Osteoblast (primary cell): ENCODE measurements at places on chromosomes 4 and X. TPM values are rescaled to one million over a fixed set of nuclear protein-coding genes. Genes with fewer than 3 reads are reported as not detected.

KLF8 gene
- 1.1 and 1.8 TPM in 2 replicates for total RNA-seq

DNA sequence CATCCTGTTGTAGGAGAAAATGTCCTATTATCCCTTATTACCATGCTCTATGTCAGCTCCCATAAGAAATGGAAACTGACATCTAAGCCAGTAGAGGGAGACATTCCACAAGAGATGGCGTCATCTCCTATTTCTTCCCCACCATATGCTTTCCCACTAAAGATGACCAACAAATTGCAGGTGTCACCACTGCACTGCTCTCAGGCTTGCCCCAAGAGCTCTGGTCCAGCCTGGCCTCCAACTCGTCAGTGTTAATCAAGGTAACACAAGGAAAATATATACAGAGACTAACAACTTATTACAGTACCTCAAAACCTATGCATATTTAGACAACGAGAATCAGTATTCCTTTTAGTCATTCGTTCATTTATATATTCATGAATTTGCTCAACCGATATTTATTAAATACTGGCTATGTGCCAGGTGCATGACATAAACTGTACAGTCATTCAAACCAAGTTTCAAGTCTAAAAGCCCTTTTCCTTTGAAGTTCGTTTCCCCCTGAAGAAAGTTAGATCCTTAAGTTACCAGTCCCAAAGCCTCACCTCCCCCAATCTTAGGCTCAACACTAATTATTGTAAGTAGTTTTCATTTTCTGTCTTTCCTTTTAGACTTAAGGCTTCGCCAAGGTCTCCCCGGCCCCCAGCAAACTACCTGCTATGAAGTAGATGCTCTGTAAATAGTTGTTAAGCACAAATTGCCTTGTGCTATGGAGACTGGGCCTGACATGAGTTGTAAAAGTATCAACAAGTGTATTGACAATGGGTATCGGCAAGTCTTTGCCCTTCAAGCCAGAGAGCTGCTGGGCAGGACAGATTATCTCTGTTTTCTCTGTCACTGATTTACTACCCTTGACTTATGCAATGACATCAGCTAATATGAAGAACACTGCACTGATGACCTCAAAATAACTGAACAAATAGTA lies 3.1 kb upstream of the FGB start:
- peak; percentile 47 for DNase-seq

CYTL1 gene
- 0.36 and 15.3 TPM in 2 replicates for total RNA-seq

- DNase-seq: no peak
Observed at GRCh38 chr4:147244786-147245185, 236.1 kb upstream of the EDNRA start.

GRCh38 chr4:115365185-115365584 lies 251.8 kb upstream of the NDST4 start:
- DNase-seq: no peak

- peak; percentile 71 for DNase-seq
Observed at GRCh38 chr4:112563431-112564200, 47.6 kb upstream of the NEUROG2 start.

GRCh38 chrX:153463556-153463955 lies 6.8 kb downstream of the HAUS7 start:
- DNase-seq: no peak

DRP2 gene
- total RNA-seq: 0.59 and 0.72 TPM in 2 replicates

DNA sequence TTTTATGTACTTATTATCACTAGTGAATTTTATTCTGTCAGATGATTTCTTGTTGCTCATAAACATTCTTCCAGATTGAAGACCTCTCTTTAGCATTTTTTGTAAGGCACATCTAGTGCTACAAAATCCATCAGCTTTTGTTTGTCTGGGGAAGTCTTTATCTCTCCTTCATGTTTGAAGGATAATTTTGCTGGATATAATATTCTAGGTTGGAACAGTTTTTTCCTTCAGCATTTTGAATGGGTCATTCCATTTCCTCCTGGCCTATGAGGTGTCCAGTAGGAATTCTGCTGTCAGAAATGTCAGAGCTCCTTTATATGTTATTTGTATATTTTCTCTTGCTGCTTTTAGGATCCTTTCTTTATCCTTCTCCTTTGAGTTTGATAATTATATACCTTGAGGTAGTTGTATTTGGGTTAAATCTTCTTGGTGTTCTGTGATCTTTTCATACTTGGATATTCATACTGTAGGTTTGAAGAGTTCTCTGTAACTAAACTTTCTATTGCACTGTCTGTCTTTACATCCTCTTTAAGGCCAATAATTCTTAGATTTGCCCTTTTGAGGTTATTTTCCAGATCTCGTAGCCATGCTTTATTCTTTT lies 58.3 kb downstream of the PTPN13 start:
- no peak for DNase-seq

CRMP1 gene
- total RNA-seq: under 0.01 TPM in 2 replicates

GRCh38 chr4:151098979-151099228 lies 524 bp upstream of the RPS3A start:
- DNase-seq: no peak

DNA sequence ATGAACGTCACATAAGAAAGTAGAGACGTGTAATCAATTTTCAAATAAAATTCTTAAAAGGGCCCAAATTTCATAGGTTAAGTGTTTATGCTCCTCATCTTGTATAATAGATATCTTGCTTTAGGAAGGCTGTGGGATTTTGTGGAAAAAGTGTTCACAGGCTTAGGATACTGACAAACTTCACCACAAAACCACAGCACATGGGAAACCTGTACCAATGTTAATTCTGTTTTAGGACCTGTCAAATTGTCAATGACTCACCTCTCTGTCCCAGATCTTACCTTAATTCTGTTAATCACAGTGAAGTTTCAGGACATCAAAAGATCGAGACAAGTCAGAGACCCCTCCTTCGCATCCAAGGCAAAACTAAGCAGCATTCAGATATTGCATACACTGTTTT lies 24.2 kb downstream of the FGFBP1 start:
- DNase-seq: no peak

DNA sequence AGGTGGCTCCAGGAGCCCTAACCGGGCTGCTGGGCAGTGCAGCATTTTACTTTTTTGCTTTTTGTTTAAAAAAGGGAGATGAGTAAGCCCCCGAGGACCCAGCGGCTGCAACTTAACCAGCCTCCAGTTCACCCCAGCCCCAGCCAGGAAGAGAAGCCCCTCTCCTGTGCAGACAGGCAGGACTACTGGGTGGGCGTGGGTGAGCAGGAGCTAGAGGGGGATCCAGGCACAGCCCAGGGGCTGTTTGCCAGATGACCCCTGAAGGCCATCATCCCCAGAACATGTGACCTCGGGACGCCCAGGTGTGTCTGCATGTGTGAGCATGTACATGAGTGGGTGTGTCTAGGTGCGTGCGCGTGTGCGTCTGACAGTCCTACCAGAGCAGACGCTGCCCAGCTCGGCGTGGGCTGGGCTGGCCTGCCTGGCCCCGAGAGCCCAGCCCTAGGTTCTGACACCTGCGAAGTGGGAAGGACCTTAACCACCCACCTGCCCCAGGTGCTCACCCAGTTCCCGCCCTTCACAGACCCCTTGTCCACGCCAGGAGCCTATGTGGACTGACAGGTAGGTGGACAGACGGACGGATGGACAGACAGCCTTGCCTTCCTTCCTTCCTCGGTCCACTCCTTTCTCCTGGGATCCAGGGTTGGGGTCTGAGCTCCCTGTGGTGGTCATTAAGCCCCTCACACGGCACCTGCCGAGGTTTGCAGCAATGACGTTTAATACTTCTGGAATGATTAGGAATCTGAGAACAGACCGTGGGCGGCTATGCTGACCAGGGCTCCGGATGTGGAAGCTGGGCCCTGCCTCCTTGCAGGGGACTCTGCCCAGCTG lies 7.8 kb upstream of the HAUS3 start:
- DNase-seq: peak; percentile 59

GRCh38 chrX:37781814-37782213 lies 2.0 kb downstream of the CYBB start:
- DNase-seq: no peak

FAM236C gene
- not detected in 2 replicates for total RNA-seq

DNA sequence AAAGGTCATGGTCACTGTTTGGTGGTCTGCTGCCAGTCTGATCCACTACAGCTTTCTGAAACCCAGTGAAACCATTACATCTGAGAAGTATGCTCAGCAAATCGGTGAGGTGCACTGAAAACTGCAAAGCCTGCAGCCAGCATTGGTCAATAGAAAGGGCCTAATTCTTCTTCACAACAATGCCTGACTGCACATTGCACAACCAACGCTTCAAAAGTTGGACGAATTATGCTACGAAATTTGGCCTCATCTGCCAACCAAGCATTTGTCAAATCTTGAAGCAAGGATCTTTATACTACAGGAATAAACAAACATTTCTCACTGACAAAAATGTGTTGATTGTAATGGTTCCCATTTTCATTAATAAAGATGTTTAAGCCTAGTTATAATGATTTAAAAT lies 90.4 kb downstream of the EIF4E start:
- no peak for DNase-seq

FAM13A gene
- total RNA-seq: 18.6 and 18.8 TPM in 2 replicates

PLAC8 gene
- 0.59 and 0.72 TPM in 2 replicates for total RNA-seq

GRCh38 chrX:83004012-83004411 lies 504.1 kb upstream of the POU3F4 start:
- no peak for DNase-seq

- no peak for DNase-seq
Observed at GRCh38 chr4:67616478-67616877, 58.0 kb downstream of the STAP1 start.

HAND2 gene
- total RNA-seq: 1.8 and 3.8 TPM in 2 replicates

PSAPL1 gene
- total RNA-seq: not detected in 2 replicates

SMIM31 gene
- total RNA-seq: not detected in 2 replicates

MAML3 gene
- total RNA-seq: 0.59 and 0.72 TPM in 2 replicates

DNA sequence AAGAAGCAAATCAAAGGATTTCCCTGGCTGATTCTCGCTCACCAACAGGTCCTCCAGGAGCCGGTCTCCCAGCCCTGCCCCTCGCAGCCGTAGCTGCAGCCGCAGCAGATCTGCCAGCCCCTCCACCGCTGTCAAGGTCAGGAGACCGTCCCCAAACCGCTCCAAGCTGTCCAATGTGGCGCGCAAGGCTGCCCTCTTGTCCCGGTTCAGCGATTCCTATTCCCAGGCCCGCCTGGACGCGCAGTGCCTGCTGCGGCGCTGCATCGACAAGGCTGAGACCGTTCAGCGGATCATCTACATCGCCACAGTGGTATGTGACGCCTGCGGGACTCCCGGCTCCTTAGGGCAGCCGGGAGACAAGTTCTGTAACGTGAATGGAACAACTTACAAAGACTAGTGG lies 25.6 kb downstream of the SPATA18 start:
- DNase-seq: no peak

- no peak for DNase-seq
Observed at GRCh38 chr4:39362827-39363226, 3.3 kb downstream of the RFC1 start.

- DNase-seq: no peak
Observed at GRCh38 chr4:46211406-46211805, 87.6 kb upstream of the GABRG1 start.

GRCh38 chr4:177393236-177393635 lies 49.0 kb downstream of the AGA start:
- DNase-seq: no peak
